Lower leg skin (tissue), 4 donors: ENCODE measurements at places on chromosomes 2 and 18.
A peak's percentile ranks its signal among the peaks of the same experiment; 100 is the strongest.

DNA sequence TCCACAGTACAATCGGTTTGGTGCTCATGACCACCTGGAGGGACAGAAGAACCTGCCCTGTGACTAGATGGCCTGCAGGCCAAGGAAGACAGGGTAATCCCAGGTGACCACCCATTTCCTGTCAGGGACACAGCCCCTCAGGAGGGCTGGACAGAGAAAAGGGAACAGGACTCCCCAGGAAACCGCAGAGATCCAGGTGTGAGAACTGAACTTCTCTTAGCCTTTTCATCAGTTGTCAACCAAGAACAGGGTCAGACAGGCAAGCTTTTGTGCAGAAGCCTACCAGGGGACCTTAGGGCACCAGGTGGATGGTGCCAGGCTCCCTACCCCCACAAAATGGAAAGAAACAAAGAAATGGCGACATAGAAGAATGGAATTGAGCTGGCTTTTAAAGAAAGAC lies 132.3 kb downstream of the HDAC4 start:
- DNase-seq = no peak

GRCh38 chr2:229571243-229571642 lies 143.1 kb downstream of the DNER start:
- DNase-seq = no peak

GRCh38 chr2:199830531-199830930 lies 20.5 kb downstream of the FTCDNL1 start:
- DNase-seq = no peak

DNA sequence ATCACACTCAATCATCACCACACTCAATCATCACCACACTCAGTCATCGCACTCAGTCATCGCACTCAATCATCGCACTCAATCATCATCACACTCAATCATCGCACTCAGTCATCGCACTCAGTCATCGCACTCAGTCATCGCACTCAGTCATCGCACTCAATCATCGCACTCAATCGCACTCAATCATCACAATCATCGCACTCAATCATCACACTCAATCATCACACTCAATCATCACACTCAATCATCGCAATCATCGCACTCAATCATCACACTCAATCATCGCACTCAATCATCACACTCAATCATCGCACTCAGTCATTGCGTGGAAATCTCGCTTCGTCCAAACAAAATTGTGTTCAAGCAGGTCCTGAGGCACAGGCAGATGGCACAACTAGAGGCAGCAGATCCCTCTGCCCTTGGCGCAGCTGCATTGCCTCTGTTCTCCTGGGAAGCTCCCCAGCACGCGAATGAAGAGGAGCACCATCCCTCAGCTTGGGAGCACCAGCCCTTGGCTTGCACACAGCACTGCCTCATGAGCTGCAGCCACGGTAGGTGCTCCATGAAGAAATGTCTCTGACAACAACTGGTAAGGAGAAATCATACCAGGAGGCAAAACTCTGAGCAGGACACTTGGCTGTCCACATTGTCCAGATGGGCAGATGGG lies 108.1 kb downstream of the EIPR1 start:
- no peak for DNase-seq

GRCh38 chr2:138239902-138240491 lies 261.6 kb upstream of the SPOPL start:
- no peak for DNase-seq

GRCh38 chr18:26536032-26536431 lies 12.3 kb downstream of the KCTD1 start:
- DNase-seq = no peak

- no peak for DNase-seq
Observed at GRCh38 chr2:212249451-212249850, 289.2 kb downstream of the ERBB4 start.

DNA sequence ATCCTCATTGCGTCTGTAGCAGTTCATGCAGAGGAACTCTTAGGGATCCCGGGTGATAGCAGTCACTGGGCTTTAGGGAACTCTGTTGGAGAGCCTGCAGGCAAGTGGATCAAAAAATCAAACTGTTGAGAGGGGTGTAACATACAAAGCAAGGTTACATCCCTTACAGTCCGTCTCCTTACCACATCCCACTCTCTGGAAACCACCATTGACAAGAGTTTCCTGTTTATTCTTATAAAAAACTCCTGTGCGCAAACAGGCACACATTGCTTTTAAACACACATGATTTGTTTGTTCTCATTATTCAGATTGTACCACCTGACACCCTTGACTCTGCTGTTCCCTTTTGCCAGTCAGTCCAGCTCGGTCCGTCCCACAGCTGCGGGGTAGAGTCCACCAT lies 137.7 kb downstream of the LTBP1 start:
- no peak for DNase-seq

- no peak for DNase-seq
Observed at GRCh38 chr2:48961009-48961408, 193.3 kb downstream of the FSHR start.

- peak; percentile 73 for DNase-seq
Observed at GRCh38 chr2:143807671-143808070, 678.5 kb downstream of the ARHGAP15 start.

DNA sequence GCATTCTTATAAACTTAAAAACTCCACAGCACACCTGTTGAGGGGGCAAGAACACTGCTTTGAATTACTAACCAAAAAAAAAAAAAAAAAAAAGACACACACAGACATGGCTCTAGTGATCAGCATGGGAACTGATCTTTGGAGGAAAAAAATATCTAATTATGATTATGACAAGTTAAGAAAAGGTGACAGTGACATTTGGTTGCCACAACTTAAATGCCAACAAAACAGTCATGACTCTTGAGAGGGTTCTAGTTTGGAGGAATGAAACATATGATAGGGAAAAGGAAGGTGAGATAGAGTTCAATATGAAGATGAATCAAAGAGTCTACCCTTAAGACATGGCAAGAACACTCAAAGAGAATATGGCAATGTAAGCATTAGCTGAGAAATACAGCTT lies 20.6 kb downstream of the USP37 start:
- no peak for DNase-seq

GRCh38 chr2:230947908-230948365 lies 22.9 kb upstream of the GPR55 start:
- DNase-seq = peak; percentile 82

- no peak for DNase-seq
Observed at GRCh38 chr2:217249121-217250012, 389.5 kb upstream of the TNP1 start.
